Subcutaneous preadipocyte (primary cell): ENCODE measurements at places on chromosomes 16 and 17. TPM values are rescaled to one million over a fixed set of nuclear protein-coding genes. Genes with fewer than 3 reads are reported as not detected.

The SYT17 gene
- 0.20 and 0.37 TPM in 2 replicates for total RNA-seq

The CSH2 gene
- not detected in 2 replicates for total RNA-seq

The PDILT gene
- not detected in 2 replicates for total RNA-seq

The YWHAE gene
- total RNA-seq = 476 and 489 TPM in 2 replicates

The KCNG4 gene
- not detected in 2 replicates for total RNA-seq

The ZSCAN32 gene
- 10.3 and 10.4 TPM in 2 replicates for total RNA-seq

The MATCAP1 gene
- 12.9 and 17.8 TPM in 2 replicates for total RNA-seq

The RAB37 gene
- under 0.01 and 0.20 TPM in 2 replicates for total RNA-seq

The CDH11 gene
- total RNA-seq = 6.5 and 19.8 TPM in 2 replicates

The KRT12 gene
- not detected in 2 replicates for total RNA-seq

The CSH1 gene
- total RNA-seq = not detected in 2 replicates

The WDR45B gene
- total RNA-seq = 38.2 and 40.9 TPM in 2 replicates

The TNS4 gene
- total RNA-seq = under 0.01 TPM in 1 of 2 replicates, not detected in the other

The CA4 gene
- total RNA-seq = not detected in 2 replicates

The TNFRSF17 gene
- total RNA-seq = not detected in 2 replicates

The MT1H gene
- not detected in 2 replicates for total RNA-seq

The SEPTIN1 gene
- 0.20 TPM in 1 of 2 replicates, not detected in the other for total RNA-seq

The CLN3 gene
- total RNA-seq = 13.2 and 14.3 TPM in 2 replicates

The PLA2G10 gene
- total RNA-seq = not detected in 2 replicates

The BCL7C gene
- 34.0 and 37.5 TPM in 2 replicates for total RNA-seq

The KCNH4 gene
- not detected in 2 replicates for total RNA-seq

The GINS2 gene
- 8.1 and 16.8 TPM in 2 replicates for total RNA-seq

The ZNF205 gene
- 15.1 and 17.0 TPM in 2 replicates for total RNA-seq

The RAB11FIP4 gene
- total RNA-seq = 0.20 and 0.37 TPM in 2 replicates

The TMC5 gene
- under 0.01 TPM in 1 of 2 replicates, not detected in the other for total RNA-seq

The PRSS22 gene
- not detected in 2 replicates for total RNA-seq
